ENCODE measurements at places on chromosomes 11 and 22.

- DNase-seq = no peak
These were observed 16.4 kb upstream of the MFNG start for GRCh38 chr22:37502342-37503182.

DNA sequence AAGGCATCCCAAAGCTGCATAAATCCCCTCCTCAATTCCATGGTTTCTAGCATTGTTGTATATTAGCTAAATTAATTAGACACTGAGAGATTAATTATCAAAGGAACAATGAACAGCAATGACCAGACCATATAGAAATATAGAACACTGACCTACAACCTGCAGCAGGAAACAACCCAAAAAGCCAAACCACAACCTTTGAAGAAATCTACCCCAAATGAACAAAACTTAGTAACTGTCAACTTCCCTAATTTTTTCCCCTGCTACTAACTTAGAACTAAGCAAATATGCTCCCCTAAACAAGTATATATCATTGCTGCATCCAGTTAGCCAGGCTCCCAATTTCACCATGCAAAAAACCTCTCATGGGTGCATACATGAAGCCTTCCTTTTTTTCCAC is 268.0 kb upstream of the ANO3 start:
- DNase-seq = no peak

GRCh38 chr11:24134879-24135589 is 361.8 kb upstream of the LUZP2 start:
- DNase-seq = no peak

DNA sequence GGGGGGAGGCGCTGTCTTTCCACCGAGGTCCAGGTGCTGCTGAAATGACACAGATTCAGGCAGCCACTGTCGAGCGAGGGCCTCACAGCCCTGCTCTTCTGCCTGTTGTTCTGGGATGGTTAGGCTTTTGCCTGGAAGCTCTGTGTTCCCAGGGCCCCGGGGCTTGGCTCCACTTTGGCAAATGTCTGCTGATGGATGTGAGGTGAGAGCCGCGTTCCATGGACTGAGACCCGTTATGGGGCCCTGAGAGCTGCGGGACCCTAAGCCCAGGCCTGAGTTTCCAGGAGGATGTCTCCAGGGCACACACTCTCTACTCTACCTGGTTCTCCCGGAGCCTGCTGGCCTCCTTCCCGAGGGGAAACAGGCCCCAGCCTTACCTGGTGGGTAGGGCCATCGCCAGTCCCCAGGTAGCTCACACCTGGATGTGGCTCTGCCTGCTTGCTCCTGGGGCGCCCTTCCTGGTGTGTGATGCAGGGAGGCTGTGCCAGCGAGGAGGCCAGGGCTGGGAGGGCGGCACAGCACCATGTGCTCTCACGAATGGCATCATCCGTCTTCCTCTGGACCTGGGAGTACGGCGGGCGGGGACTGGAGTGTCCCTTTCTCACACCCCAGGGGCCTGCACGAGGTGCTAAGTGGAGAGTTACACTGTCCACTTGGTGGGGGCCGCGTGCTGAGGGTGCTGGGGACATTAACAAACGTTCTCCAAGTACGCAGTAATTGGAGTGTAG is 435.5 kb downstream of the TBC1D22A start:
- no peak for DNase-seq

DNA sequence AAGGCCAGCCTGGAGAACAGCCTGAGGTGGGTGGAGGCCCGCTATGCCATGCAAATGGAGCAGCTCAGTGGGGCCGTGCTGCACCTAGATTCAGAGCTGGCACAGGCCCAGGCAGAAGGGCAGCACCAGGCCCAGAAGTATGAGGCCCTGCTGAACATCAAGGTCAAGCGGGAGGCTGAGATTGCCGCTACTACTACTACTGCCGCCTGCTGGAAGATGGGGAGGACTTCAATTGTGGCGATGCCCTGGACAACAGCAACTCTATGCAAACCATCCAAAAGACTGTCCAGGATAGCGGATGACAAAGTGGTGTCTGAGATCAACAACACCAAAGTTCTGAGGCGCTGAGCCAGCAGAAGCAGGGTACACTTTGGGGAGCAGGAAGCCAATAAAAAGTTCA is 3.1 kb upstream of the TMEM218 start:
- DNase-seq = no peak

DNA sequence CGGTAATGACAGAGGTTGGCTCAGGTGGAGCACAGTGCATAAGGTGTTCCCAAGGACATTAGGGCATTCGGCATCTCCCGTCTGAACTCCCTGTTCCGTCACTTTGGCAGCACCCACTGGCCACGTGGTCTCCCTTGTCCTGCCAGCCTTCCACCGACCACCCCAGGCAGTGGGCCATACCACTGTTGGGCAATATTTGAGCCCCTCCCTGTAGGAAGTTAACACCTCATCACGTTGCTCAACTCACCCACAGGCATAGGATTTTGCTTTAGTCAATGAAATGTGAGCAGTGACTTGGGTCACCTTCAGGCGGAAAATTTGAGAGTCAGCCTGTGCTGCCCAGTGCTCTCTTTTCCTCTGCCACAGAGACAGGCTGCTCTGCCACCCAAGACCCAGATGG is 44.0 kb downstream of the SERPINH1 start:
- DNase-seq = no peak

GRCh38 chr22:30564761-30565119 is 9.7 kb downstream of the GAL3ST1 start:
- no peak for DNase-seq

DNA sequence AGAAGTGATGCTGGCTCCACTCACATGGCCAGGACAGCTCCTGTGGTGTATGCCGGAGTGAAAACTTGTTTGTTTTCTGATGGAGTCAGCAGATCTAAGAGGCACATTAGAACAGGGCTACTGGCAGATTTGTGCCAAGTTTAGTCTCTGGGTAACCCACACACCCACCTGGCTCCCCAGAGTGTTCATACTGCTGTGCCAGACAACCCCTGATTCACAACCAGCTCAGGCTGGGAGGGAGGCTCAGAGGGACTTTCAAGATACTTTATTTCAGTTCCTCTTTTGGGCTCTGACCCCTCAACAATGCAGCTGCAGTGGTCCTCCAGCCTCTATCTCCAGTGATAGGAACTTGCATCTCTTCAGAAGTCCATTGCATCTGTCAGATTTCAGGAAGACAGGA is 8.5 kb downstream of the NTM start:
- no peak for DNase-seq

GRCh38 chr11:114040706-114041211 is 18.8 kb upstream of the ZBTB16 start:
- no peak for DNase-seq

DNA sequence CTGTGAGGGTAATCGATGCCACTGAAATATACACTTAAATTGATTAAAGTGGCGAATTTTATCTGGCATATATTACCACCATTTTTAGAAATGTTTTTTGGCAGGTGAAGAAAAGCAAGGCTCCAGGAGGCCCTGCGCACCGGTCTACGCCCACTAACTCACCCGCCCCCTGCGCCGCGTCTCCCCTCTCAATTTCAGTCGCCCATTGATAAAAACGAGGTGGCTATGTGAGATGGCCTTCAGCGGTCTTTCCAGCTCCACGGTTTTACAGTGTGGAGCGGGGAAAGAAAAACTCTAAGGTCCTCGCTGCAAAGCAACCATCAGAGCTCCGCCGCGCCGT is 602 bp upstream of the AQP11 start:
- DNase-seq = no peak

DNA sequence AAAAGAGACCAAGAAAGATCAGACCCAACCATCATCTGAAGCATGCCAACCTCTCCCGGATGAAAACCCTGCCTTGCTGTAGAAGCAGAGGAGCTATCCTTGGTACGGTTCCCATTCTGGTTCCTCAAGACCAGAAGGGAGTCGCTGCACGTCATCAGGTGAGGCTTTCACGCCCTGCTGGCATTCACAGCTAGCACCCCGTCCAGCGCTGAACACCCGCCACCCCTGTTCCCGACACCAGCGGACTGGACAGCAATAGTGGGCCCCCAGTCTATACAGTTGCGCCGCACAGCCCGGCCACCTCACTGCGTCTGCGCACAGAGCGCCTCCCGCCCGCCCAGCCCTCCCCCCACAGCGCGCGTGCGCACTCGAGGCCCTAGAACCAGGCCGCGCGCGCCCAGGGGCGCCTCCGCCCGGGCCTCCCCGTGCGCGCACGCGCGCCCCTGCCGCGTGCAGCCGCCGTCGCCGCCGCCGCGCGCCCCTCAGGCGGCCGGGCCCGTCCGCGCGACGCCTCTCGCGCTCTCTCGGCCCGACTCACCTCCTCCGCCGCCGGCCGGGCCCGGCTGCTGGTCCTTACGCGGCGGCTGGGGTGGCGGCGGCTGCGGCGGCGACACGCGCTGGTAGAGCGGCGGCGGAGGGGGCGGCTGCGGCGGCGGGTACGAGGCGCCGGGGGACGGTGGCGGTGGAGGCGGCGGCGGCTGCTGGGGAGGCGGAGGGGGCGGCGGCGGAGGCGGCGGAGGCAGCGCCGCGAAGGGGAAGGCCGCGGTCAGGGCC is 706 bp downstream of the SF1 start:
- DNase-seq = no peak

DNA sequence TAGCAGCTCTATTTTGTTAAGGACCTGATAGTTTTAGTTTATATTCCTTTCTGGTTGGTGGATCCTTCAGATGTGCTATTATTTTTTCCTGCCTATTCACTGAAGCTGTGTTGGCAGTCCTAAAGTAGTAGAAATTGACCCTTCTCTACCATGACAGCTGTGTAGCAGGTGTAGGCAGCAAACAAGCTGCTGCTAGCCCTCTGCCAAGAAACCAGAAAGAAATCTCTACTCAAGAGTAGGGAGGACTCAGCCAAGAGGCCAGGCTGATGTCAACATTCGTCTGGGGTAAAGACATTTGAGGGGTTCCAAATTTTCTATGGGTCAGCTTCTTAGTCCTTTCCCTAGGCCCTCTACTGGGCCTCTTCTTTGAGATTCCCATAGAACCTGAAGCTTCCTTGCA is 51.2 kb downstream of the CSTF3 start:
- no peak for DNase-seq

DNA sequence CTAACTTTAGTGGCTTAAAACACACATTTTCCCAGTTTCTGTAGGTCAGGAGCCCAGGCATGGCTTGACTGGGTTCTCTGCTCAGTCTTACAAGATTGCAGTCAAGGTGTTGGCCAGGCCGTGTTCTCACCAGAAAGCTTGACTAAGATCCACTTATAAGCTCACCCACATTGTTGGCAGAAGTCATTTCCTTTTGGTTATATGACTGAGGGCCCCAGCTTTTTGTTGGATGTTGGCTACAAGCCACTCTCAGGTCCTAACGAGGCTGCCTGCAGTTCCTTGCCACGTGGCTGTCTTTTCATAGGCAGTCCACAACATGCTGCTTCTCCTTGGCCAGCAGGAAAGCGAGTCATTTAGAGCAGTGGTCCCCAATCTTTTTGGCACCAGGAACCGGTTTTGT is 79.3 kb upstream of the CRTAM start:
- DNase-seq = no peak

- no peak for DNase-seq
These were observed 15.0 kb downstream of the CRTAM start for GRCh38 chr11:122853261-122853660.

DNA sequence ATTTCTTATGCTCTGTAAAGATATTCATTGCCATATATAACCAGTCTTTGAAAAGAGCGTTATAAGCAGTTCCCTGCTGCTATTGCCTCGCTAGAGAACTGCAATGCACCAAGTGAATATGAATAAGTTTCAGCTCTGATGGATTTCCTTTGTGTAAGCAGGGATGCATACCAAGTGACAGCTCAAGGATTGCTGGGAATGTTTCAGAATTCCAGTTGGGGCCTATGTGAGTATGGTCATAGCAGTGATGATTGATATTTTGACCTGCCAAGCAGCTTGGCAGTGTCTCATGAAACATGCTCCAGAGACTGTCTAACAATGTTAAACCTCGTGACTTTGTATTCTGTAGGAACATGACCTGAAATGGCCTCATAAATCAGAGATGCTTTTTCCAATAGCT is 312.6 kb downstream of the C11orf87 start:
- DNase-seq = no peak

DNA sequence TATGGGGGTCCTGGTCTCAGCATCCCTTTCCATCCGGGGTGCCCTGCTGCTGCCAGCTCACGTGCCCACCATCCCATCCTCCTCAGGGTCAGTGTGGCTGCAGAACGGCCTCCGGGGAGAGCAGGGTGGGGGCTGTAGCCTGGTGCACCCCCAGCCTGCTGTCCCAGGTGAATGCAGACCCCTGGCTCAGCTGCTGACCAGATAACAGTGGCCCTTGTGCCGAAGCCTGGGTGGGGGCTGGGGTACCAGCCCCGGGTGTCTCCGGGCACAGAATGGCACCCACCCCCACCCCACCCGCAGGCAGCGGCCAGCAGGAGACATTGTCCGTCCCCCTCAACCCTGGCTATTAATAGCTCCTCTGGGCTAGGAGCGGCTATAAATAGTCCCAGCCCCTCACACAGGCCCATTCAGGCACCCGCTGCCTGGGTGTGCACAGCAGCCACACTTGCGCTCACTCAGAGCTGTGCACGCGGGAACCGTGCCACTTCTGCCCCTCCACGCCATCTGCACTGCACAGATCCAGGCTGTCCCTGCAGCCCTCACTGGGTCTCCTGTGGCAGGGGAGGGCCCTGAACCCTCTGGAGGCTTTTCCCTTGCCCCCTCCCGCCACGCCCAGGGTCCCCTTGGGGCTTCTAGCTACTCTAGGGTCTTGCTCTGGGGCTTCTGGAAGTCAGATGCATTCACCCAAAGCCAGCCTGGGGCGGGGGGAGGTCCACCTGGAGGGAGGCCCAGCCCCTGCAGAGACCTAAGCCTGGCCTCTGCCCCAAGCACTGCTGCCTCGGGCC is 18.7 kb downstream of the CRELD2 start:
- no peak for DNase-seq

DNA sequence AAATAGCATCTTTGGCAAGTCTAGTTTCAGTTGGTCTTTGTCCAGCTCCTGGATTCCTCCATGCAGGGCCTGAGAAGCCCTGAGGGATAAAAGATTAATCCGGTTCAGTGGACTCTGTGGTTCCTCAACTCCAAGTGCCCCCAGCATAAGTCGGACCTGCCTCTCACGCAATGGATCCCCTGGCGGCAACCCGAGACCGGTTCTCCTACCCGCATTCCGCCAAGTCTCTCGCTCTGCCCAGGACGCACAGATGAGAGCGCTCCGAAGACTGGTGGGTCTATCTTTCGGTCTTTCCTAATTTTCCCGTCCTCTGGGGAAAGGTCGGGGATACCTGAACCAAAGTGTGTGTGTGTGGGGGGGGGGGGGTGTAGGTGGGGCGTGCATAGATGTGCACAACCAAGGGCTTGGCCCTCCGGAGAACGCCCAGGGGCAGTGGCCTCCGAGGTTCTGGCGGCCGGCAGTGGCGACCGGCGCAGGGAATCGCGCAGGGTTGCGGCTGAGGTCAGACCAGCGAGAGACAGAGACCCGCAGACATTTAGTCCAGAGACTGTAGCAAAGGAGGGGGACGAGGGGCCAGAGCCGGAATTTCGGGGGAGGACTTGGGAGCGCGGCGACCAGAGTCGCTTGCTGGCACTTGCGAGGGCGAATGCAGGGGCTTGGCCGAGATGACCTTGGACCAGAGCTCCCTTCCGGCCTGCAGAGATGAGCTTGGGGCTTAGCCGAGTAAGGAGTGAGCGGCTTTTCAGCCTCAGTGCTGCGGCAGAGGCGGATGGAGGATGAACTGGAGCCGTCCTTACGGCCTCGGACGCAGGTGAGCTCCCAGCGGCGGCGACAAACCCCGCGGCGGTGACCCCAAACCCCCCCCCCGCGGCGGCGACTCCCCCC is 712 bp upstream of the SLC2A11 start:
- DNase-seq = no peak

Data from iPS DF 19.7 (cell line).